ENCODE measurements at places on chromosomes 5 and 9.

- DNase-seq, result no peak
These were observed 20.7 kb upstream of the PTPN3 start for GRCh38 chr9:109518621-109519335.

GRCh38 chr5:140262221-140262620 is 40.7 kb downstream of the PFDN1 start:
- DNase-seq, result no peak

DNA sequence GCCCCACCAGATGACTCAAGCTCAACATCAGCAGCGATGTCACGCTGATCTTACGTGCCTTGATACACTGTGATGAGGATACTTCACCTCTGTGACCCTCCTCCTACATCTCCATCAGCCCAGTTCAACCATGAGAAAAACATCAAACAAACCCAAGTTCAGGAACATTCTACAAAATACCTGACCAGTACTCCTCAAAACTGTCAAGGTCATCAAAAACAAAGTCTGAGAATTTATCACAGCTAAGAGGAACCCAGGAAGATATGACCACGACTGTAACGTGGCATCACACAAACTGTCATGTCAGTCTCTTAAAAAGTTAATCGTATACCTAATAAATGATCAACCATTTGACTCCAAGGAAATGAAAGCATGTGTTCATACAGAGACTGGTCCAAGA is 90.8 kb downstream of the COL23A1 start:
- DNase-seq, result no peak

GRCh38 chr9:130935648-130936271 is 3.3 kb downstream of the FIBCD1 start:
- DNase-seq, result no peak

DNA sequence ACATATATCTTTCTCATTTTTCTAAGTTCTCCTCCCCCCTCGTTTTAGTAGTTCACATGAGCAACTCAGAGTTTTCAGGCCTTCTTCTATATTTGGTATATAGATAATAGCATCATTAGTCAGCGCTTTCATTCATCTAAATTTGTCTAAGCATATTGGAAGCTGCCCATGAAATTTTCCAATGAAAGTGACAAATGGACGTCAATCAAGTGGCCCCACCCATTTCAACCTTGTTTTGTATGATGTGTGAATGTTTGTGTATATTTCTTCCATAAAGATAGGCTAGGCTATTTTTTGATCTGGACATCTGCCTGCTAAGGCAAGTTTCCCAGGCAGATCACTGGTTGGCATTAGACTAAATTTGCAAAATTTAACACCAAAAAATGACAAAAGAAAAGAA is 104.0 kb upstream of the SSBP2 start:
- DNase-seq, result no peak

DNA sequence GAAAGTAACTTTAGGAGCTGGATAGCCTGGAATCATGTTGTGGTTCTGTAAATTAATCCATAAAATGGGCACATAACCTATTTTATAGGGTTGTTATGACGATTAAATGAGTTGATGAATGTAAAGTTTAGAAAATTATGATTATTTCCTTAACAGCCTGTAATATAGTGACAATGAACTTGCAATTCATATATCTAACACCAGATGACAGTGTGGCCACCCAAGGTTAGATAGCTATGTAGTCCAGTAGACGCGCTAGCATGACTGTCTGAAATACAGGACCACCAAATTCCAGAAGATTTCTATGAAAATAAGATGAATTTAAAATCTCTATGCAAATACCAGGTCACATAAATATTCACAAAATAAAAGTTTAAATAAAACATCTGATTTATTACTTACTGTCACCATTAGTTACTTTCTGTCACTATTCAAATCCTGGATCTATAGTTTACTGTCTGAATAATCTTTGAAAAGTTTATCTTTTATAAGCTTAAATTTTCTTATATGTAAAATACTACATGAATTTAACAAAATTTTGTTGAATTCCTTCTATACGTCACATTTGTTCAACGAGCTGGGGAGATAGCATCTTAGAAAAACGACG is 26.1 kb upstream of the MACIR start:
- no peak for DNase-seq

- DNase-seq, result no peak
These were observed 20.8 kb downstream of the CKMT2 start for GRCh38 chr5:81253875-81254274.

DNA sequence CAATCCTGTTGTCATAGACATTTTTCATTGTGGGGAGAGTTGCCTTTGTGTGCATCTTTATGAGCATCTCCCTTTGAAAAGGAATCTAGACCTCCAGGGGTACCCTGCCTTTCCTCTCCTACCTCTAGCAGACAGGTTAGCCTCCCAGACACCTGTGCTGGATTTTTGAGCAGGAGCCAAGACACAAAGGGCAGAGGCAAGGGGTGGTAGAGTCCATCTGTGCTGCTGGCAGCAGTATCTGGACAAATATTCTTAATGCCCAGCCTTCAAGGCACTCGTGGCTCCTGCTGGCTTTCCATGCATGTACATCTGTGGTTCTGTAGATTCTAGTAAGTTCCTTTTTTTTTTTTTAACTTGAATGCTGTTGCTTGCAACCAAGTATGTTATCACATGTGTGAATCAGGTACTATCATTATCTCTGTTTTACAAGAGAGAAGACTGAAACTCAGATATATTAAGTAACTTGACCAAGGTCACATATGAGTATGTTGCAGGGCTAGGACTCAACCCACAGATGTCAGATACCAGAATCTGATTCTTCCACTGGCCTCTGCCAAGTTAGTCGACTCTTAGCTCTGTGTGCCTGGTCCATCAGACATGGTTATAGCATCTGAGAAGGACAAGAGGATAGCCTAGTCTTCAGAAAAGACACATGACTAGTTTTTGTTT is 32.9 kb upstream of the GPR151 start:
- no peak for DNase-seq

DNA sequence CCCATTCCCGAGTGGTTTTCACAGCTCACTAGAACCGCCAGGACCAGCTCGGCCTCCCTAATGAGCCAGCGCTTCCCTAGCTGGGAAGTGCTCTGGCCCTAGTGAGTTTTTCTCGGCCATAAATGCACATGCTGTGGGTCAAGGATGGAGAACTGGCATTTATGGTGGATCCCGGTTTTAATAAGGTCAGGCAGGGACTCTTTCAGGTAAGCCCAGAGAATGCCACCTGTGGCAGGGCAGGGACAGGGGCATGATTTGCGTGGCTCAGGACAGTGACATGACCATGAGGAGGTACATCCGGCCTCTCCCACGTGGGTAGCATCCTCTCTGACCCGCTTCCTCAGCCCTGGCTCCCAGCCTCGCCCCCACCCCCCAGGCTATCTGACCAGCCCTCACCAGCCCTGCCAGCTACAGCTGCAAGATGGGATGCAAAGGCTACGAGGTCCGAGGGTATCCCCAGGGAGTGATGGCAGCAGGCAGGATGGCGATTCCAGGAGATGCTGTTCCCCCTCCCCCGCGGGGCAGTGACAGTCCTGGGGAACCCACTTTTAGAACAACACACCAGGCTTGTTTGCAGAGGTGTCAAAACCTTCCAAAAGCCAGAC is 60.3 kb upstream of the ADAMTS2 start:
- no peak for DNase-seq

- DNase-seq, result no peak
These were observed 24.8 kb downstream of the CDC37L1 start for GRCh38 chr9:4704129-4704528.

DNA sequence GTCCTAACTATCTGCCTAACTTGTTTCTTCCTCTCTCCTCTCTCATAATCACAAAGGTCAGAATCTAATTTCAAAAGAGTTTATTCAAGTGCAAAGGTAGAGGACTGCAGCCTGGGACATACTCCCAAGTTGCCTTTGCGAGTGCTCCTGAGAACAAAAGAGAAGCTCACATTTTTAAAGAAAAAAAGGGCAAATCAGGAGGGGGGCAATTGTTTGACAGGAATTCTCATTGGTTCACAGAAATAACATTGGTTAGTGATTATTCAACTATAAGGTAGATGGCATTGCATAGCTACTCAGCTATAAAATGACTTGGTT is 108.1 kb upstream of the RAI14 start:
- DNase-seq, result no peak

GRCh38 chr5:67037171-67037570 is 159.4 kb downstream of the CD180 start:
- no peak for DNase-seq

All from fibroblast of skin of left quadriceps (primary cell).